ENCODE measurements at places on chromosomes 11 and 22.

- no peak for DNase-seq
Measured at GRCh38 chr11:118536726-118537125, 5.7 kb downstream of the TMEM25 start.

- DNase-seq = no peak
Measured at GRCh38 chr11:112522536-112522935, 261.9 kb upstream of the PLET1 start.

GRCh38 chr11:123570939-123571580, 83.4 kb downstream of the SCN3B start:
- DNase-seq = no peak

DNA sequence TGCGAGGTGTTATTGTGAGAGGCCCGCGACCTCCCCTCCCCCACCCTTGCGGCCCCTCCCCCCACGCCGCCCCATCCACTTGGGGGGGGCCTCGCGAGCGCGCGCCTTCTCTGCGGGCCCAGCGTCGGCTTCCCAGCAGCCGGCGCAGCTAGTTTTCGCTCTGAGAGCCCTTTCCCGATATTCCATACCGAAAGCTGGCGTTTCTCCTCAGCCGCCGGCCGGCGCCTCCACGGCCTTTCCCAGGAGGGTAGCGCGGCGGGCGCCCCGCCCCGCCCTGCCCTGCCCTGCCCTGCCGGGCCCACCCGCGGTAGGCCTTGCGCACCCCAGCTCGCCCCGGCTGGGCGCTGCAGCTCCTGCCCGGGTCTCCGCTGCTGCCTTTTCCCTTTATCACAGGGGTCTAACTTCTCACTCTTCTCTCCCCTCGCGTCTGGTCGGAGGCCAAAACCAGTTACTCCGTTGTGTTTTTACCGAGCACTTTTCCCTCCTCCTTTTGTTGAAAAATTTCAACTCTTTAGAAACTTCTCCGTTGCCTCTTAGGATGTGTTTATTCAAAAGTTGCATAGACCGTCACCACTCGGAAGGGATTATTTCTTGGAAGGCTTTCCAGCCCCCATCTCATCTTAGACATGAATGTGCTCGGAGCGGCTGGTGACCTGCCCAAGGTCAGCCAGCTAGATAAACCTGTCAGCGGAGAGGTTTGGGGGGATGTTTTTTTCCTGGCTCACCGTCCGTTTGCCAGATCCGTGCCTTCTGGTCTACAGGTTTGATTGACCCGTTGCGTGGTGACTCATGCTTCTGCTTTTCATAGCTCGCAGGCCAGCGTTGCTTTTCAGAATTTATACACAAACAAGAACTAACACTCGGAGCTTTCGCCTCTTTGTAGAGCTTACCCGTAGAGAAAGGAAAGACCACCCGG, 648 bp downstream of the PAFAH1B2 start:
- DNase-seq = peak; percentile 50

GRCh38 chr22:23138584-23139435, 3.0 kb downstream of the RSPH14 start:
- no peak for DNase-seq

GRCh38 chr22:46376908-46377524, 41.5 kb downstream of the TRMU start:
- DNase-seq = no peak

DNA sequence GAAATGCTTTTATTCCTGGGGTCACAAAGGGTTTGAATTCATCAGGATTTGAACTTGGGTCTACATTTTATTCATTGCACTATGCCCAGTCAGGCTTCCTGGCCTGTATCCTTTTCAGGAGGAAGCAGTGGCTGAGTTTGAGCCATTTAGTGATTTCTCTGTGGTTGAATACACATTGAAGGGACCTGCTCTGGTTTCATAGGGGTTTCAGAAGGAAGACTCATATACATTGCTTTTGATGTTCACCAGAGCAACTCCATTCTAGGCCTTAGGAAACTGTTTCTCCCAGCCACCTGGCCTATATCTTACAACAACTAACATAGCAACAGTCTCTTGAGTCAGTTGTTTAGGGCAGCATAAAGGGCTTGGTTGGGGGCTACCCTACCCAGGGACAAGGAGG, 165.7 kb downstream of the INSC start:
- no peak for DNase-seq

- DNase-seq = peak; percentile 76
Measured at GRCh38 chr11:59144579-59145345, 2.1 kb downstream of the FAM111A start.

GRCh38 chr11:117281159-117281558, 10.0 kb upstream of the BACE1-AS start:
- no peak for DNase-seq

DNA sequence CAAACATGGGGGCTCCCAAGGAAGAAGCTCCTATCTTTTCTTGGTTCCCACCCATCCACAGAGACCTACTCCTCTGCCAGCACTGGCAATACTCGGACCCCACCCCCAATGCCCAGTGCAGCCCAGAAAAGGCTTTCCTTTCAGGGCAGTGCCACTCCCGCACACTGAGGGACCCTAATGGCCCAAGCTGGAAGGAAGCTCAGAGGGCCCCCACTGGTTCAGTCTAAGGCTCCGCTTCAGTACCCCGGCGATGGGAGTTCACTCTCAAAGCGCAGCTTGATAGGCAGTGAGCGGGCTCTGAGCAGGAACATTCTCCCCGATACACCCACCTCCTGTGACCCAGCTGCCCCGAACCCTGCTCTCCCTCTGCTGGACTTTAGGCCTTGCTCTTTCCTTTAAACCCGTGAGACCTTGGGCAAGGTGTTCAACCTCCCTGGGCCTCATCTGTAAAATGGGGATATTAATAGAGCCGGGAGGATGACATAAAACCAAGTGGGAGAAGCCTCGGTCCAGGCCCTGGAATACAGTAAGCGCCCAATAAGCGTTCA, 48.4 kb downstream of the CHRDL2 start:
- DNase-seq = no peak

DNA sequence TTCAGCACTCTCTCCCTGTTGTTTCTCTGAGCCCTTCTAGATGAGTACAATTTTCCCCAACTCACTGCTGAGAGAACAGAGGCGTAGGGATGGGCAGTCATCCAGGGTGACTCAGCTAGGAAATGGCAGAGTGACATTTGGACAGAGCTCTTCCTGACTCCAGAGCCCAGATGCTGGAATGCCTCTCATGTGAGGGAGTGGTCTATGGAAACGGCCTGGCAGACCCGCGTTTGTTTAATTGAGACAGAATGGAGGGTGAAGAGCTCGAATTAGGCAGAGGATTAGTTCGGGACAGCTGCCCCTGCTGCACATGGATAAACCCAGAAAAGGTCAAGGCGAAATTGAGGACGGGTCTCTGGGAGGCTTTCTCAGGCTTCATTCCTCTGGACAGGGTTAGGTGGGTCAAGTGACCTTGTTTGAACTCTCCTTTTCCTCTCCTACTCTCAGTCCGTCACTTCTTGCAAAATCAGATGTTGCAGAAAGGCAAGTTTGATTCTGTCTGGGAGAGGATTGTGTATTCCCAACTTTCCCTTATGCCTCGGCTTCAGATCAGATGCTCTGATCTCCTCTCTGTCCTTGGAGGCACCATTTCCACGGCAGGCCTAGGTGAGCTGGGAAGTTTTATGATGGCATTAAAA, 7.6 kb upstream of the LMO2 start:
- DNase-seq = no peak

DNA sequence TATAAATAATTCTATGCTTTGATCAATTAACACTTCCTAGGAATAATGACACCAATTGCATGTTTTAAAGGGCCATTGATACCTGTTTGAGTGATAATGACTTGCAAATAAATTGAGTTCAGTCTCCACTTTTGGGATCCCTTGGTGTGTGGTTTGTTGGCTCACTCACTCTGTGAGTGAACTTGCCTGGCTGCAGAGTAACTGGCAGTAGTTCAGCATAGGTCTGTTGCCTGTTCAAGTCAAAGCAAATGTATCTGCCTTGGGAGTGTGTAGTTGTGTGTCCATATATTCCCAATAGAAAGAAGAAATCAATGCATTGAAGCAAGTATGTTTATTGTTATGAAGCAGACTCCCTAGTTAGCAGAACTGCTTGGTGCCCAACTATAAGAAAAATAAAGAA, 49.3 kb downstream of the TRIM44 start:
- DNase-seq = no peak

- no peak for DNase-seq
Measured at GRCh38 chr11:119024430-119025098, 6.0 kb downstream of the TRAPPC4 start.

DNA sequence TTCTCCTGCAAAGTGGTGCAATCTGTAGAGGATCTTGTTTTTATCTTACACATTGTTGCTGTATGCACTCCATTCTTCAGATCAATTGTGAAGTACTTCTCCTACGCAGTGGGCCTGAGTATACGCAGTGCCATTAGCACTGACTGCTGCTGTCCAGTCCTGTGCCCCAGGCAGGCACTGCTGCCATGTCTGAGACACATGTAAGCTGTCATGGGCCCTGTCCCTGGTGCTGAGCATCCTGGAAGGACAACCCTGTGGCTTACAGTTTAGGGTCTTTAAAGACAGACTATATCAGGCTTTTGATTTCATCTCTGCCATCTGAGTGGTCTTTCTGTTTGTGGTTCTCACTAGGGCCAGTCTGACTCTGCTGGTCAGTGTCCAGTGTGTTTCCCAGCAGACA, 44.8 kb upstream of the PTPN5 start:
- DNase-seq = no peak

GRCh38 chr11:45885274-45885920, at the start of gene MAPK8IP1:
TSS of gene MAPK8IP1 (plus strand) at chr11:45885651. CDS start at chr11:45885821, 170 bp downstream.
- peak; percentile 73 for DNase-seq

- no peak for DNase-seq
Measured at GRCh38 chr22:49394116-49394785, 433.4 kb downstream of the BRD1 start.

DNA sequence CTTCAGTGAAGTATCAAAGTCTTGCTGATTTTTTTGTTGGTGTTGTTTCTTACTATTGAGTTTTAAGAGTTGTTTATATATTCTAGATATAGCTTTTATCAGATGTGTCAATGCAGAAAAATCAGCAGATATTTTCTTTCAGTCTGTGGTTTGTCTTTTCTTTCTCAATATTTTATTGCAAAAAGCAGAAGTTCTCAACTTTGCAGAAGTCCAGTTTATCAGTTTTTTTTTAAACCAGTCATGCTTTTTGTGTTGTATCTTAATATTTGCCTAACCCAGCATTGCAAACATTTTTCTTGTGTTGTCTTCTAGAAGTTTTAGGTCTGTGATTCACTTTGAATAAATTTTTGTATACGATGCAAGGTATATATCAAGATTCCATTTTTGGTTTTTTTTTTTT, 7.0 kb downstream of the ASRGL1 start:
- DNase-seq = no peak

DNA sequence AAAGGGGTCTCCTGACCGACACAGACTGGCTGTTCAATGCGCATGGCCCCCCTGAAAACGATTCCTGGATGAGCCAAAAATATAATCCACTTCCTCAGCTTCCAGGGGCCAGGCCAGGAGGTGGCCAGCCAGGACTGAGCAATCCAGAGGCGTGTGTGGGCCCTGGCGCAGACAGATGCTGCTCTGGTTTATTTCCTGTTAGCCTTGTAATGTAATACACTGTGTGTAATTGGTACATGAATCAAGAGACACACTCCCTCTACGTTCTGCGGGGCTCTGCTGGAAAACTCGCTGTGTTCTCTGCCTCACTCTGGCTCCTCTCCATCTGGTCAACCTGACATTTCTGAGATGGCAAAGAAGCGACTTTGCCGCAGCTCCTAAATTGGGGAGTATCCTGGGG, 26.3 kb upstream of the ISX start:
- DNase-seq = no peak

GRCh38 chr11:69640260-69640994, 529 bp upstream of the CCND1 start:
- no peak for DNase-seq

DNA sequence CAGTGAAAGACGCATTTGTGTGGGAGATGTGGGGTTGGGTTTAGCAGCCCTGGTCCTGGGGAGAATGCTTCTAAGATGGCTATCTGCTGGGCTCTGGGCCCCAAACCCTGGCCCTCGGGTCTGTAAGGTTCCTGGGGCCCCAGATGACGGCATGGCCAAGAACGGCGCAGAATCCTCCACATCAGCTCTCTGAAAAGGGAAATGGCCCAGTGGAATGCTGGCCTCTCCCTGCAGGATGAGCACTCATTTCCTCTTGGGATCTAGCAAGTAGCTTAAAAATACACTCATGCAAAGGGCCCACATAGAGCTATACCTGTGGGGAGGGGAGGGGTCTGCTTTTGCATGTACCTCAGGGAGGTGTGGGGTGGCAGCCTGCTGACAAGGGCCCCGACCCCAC, 37.5 kb upstream of the LINC01488 start:
- DNase-seq = no peak

DNA sequence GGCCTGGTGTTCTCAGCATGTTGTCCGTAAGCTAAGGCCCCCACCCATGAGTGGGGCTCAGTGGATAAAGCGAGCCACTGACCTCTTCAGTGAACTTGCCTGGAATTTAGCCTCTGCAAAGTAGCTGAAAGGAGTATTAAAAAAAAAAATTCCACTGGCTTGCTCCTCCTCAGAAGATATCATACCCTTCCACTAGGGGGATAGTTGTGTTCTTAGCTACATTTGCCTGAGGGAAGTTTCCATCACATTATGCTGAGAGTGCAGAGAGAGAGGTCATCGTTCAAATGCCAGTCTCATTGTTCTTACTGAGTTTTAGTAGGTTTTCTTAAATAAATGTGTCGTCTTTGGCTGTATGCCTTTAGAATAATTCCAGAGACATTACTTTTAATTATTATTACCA, 879.7 kb downstream of the JRKL start:
- DNase-seq = no peak

DNA sequence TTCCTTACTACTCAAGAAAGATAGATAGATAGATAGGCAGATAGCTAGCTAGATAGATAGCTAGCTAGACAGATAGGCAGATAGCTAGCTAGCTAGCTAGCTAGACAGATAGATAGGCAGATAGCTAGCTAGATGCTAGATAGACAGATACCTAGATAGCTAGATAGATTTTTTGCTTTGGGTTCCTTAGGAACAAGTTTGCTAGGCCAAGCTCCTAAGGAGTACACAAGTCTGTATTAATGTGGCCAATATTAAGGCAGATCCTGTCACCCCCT, 61.7 kb upstream of the VPREB1 start:
- no peak for DNase-seq

DNA sequence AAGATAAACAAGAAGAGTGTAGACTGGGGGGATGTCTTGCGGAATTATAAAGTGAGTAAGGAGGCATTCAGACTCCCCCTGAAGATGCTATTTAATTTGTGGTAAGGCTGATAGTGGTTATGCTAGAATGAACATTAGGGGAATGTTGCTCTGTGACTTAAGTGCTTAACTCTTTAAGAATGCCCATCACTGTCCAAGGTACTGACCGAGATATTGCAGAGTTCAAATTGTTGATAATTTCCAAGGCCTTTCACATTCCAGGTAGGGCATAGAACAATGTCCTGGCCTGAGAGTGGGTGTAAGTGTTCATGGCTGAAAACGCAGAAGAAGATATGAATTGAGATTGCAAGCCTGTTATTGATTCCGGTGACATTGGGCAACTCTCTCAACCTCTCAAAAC, 90.3 kb upstream of the SEZ6L start:
- no peak for DNase-seq

DNA sequence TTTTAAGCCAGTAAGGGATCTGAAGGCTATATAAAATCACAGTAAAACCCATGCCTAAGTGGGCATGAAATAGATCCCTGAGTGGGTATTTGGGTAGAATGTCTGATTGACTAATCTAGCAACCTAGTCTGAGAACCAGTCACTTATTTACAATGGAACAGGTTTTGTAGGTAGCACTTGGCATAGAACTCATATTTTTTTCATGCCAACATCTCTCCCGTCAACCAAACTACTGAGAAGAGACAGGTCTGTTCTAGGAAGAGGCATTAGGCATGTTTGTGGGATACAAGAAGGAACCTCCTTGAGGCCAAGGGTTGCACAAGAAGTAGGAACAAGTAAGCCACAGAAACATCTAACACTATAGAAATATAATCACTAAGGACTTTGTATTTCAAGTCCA, 840.4 kb upstream of the TENM4 start:
- DNase-seq = no peak

Measured in NCI-H1930 (cell line).